Putamen (tissue), 1 donor: ENCODE measurements at places on chromosomes 6 and 20.
A peak's percentile ranks its signal among the peaks of the same experiment; 100 is the strongest.

DNA sequence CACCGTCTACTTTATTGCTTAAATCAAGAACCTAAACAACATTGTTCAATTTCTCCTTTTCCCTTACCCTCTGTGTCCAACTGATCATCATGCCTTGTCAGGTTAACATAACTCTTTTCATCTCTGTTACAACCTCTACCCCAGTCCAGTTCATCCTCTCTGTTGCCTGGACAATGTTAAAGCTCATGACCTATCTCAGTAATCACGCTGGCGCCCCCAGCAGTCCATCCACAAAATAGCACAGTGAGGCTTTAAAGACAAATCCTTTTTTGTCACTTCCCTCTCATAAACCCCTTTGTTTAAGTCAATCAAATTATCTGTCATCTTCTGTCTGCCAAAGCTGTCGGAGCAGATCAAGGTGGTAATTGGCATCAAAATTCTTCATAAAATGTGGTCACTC lies 140.1 kb downstream of the QKI start:
- DNase-seq: no peak

DNA sequence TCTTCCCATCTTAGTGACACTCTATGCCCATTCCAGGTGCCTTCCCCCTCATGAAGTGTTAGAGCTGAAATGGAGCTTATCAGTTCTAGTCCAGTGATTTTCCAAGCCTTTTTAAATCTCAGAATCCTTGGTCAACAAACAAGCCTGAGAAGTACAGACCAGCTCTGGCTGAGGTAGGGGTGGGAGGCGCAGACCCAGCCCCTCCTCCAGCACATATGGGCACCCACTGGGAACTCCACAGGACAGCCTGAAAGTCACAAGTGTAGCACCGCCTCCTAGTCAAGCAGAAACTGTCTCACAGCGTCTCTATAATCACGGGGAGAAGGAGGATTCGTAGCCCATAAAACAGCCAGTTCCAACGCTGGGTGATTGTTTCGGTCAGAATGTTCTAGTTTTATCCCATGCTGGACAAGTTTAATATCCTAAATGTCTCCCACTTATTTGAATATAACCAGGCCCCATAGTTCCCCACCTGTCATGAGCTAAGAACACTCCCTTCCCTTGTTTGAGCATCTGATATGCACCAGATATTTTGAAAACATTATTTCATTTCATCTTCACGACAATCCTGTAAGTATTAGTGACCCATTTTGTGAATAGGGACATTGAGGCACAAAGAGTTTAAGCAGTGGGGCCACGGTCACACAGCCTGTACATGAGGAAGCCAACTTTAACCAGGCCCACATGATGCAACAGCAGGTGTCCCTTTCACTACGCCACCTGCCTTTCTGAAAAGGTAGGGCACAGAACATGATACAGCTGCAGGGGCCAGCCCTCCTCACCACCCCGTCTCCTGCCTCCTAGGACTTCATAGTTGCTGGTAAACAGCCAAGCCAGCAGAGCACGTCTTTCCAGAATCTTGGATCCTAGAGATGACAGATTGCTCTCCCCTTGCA lies 40.1 kb downstream of the TRAF3IP2 start:
- DNase-seq: no peak

GRCh38 chr20:47187450-47188195 lies 168.9 kb downstream of the ZMYND8 start:
- no peak for DNase-seq

- no peak for DNase-seq
These were observed 2.5 kb downstream of the DIDO1 start for GRCh38 chr20:62923669-62924441.

DNA sequence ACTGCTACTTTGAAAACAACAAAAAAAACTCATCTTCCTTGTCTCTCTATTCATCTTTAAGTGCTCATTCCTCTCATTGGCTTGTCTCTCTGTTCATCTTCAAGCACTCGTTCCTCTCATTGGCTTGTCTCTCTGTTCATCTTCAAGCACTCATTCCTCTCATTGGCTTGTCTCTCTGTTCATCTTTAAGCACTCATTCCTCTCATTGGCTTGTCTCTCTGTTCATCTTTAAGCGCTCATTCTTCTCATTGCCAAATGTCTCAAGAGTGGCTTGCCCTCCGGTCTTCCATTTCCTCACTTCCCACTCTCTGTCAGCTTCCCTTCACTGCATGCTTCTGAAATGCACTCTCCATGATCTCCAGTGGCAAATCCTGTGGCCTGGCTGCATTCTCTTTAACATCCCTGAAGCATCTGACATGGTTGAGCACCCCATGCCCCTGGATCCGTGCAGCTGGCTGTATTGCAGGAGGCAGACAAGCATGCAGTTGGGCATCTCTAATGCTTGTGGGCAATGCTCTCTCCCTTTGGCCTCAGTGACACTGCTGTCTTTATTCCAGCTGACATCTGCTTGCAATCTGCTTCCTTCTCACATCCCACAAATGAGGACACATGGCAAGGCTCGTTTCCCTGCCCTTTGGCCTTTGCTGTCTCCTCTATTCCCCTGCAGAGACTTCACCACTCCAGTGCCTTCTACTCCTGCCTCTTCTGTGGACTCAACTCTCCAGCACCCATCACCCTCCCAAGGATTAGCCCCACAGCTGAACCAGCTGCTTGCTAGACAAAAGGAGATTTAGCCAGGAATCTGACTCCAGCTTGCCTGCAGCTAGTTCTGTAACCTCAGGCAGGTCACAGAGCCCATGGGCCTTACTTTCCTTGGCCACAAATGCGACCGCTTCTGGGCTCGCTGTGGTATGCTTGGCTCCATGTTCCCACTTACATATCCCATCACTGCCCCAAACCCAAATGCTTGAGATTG lies 143.2 kb upstream of the SNX9 start:
- DNase-seq: no peak

DNA sequence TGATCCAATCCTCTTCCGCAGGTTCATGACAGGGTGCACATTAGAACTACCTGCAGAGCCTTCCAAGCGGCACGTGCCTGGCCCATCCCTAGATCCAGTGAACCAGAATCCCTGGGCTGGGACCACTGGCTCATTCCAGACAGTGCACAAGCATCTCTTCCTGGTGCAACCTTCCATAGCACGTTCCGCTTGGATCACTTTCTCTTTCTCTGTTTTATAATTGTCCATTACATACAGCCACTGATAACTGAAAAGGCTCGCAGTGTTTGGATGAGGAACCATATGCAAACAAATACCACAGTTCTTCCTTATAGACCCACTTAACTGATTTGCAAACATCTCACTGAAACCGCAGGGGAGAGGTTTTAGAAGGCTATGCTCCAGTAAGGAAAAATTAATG lies 59.6 kb upstream of the DDR1 start:
- DNase-seq: no peak

DNA sequence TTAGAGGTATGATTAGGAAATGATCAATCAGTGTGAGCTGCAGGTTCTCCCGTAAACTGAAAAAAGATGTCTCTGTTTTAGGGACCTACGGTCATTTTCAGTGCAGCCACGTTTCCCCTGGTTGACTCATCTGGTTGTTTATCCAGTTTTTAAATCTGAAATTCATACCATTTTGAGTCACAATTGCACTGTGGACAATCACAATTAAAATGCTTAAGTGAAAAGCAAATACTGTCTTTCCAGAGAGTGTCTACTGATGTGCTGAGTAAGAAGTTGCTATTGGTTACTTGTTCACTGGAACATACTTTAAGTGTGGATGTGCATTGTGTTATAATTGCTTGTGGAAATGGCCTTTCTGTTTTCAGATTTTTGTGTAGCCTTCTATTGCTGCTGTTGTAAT lies 305.1 kb upstream of the SASH1 start:
- DNase-seq: no peak

DNA sequence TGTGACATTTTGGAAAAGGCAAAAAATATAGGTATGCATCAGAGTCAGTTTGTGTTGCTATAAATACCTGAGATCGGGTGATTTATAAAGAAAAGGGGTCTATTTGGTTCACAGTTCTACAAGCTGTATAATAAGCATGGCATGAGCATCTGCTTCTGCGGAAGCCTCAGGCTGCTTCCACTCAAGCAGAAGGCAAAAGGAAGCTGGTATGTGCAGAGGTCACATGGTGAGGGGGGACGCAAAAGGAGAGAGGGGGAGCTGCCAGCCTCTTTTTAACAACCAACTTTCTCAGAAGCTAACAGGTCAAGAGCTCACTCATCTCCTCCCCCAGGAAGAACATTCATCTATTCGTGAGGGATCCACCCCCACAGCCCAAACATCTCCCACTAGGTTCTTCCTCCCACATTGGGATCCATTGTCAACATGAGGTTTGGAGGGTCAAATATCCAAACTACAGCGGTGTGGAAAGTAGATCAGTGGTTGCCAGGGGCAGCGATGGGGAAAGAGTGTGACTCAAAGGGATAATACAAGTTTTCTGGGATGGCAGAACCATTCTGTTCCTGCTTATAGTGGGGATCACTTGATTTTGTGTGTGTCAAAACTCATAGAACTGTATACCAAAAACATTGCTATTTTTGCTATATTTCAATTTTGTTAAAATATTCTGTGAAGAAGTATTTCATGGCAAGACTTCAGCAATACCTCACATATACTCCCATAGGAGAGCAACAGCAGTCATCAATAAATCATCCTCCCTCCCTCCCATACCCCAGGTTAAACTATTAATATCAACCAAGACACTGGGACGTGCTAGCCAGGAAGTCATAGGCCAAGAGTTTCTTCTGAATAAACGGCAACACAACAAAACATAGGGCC lies 9.9 kb upstream of the FAM50B start:
- no peak for DNase-seq

DNA sequence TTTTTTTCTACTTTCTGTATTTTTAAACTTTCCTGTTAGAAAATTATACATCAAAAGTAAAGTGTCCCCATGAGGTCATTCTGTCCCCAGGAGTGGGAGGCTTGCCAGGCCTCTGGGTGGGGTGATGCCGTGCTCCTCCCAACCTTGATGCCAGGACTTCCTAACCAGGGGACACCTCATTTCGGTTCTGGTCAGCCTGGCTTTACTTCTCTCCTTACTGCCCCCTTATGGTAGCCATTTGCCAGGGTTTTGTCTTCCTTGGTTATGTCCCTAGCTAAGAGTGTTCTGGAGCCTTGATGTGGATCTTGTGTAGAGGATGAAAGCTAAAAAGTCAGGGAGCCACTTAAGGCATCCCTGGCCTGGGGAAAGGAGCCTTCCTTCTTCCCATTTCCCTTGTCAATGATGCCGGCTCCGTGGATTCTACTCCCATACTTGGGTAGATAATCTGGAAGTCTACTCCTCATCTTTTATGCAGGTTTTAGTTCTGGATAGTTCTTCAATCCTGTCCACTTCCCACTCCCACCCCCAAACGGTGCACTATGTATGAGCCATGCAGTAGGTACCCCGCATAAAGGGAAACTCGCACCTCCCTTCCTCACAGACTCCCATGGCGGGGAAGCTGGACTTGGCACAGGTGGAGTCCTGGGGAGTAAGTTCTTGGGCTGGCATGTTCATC lies 164.1 kb upstream of the SALL4 start:
- DNase-seq: peak; percentile 10

- DNase-seq: no peak
These were observed 78.9 kb upstream of the BEND6 start for GRCh38 chr6:56875961-56876360.

GRCh38 chr6:11113038-11113437 lies 1.5 kb upstream of the ERVFRD-1 start:
- no peak for DNase-seq

GRCh38 chr20:4090756-4091489 lies 75.6 kb upstream of the RNF24 start:
- DNase-seq: no peak

DNA sequence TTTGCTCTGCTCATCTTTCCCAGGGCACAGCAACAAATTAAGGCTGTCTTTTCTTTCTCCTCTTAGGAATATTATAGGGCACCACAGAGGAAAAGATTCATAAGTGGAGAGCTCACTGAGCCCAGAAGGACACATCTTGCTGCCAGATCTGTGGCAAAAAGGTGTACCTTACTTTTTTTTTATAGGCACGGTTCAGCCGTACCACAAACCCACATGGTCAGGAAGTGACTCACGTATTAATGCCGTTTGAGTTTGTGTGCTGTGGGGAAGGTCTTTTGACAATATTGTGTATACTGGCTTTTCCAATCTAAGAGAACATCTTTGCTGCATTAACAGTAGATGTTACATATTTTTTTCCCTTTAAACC lies 28.4 kb downstream of the PAQR8 start:
- DNase-seq: no peak

GRCh38 chr20:59340201-59340885 lies 39.9 kb downstream of the EDN3 start:
- DNase-seq: no peak

- DNase-seq: no peak
These were observed 27.8 kb upstream of the PREP start for GRCh38 chr6:105430685-105431084.

GRCh38 chr6:142760152-142760551 lies 184.8 kb downstream of the HIVEP2 start:
- no peak for DNase-seq

DNA sequence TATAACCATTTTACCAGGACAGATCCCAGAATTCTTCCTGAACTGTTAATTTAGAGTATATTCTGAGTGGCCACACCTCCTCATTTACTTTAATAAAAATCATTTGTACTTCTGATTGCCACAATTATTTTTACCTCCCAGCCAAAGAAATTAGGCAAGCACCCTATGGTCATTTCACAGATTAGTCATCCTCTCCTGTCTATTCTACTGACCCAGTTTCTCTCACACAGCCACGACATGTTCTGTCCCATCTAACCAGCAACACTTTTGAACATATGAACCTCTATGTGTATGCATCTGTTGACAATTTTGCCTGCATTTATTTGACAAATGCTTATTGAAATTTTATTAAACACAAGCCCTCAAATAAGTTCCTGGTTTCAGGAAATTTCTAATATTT lies 202.6 kb upstream of the STXBP5 start:
- DNase-seq: no peak

- no peak for DNase-seq
These were observed 47.4 kb upstream of the IRF4 start for GRCh38 chr6:343960-344815.

DNA sequence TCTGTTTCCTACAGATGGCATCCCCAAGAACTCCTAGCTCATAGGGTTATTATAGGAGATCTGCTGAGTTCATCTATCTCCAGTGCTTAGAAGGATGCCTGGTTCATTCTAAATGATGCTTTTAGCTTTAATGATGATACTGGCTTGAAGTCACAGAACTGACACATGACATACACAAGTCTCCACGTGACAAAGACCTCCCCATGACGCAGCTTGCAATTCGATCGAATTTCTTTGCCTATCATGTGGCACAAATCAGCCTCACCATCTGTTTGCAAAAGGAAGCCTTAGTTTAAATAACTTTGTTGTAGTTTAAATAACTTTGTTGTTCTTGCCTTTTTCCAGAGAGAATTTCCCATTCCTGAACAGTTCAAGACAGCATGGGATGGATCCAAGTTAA lies 44.1 kb upstream of the FAM8A1 start:
- DNase-seq: no peak

- DNase-seq: peak; percentile 20
These were observed 131.2 kb downstream of the SH3BGRL2 start for GRCh38 chr6:79762370-79762769.

DNA sequence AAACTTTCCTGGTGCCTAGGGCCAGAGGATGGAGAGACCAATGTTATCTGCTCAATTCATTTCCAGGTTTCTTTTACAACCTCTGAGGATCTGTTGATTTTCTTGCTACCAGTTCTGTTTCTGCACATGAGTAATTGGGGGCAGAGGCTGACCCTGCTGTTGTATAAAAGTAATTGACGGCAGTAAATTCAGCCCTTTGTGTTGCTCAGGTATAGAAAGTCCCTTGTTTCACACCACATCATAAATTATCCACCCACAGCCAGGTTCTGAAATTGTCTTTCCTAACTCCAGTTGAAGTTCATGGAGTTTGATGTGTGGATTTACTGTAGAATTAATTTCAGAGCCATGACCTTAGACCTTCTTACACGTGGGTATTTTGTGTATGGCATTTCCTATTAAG lies 107.4 kb upstream of the GRIK2 start:
- DNase-seq: no peak
